ENCODE measurements at places on chromosomes 13 and 19.

DNA sequence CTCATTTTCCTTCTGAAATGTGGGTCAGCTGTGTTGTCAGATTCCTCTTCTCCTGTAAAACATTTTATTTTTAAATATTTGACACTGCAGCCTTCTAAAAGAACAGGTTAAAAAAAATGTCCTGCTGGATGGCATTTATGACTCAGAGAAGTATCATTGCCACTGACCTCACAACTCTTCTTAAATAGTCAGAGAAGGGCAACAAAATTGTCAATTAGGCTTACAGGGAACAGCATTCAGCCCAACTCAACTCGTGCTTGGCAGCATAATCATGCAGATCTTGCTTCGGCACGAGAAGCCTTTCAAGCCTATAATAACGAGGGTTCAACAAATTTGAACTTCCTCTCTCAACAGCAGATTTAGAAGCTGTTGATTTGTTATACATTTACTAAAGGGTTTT lies 296.7 kb upstream of the DACH1 start:
- no peak for DNase-seq

DNA sequence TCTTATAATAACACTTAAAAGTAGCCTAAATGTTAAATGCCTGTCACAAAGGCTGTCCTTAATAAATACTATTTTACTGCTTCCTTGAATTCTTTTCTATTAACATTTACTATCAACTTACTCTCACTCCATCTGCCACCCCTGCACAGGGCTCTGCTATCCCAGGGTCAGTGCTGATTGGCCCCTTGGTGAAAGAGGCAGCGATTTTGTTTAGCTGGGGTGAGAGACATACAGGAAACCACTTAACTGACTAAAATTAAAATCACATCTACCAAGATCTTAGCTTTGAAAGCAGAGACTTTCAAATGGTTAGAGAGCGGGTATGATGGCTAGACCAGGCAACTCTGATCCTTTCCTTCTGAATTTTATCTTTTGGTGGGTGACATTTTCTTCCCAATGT lies 149.9 kb upstream of the HTR2A start:
- DNase-seq = no peak

DNA sequence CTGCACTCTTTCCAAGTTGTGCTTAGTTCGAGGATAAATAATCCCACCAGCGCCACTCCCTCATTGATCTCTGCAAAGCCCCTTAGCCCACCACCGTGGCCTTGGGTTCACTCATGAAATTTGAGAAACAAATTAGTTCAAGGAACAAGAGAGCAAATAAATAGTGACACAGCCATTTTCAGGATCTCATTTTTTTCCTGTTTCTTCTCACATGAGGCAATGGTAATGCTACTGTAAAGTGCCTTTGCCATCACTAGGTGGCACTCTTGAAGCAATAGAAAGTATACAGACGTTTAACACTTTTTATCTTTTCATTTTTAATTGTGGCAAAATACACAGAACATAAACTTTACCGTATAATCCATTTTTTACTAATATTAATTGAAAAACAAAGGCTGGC lies 76.8 kb upstream of the ZNF835 start:
- DNase-seq = peak; percentile 44

DNA sequence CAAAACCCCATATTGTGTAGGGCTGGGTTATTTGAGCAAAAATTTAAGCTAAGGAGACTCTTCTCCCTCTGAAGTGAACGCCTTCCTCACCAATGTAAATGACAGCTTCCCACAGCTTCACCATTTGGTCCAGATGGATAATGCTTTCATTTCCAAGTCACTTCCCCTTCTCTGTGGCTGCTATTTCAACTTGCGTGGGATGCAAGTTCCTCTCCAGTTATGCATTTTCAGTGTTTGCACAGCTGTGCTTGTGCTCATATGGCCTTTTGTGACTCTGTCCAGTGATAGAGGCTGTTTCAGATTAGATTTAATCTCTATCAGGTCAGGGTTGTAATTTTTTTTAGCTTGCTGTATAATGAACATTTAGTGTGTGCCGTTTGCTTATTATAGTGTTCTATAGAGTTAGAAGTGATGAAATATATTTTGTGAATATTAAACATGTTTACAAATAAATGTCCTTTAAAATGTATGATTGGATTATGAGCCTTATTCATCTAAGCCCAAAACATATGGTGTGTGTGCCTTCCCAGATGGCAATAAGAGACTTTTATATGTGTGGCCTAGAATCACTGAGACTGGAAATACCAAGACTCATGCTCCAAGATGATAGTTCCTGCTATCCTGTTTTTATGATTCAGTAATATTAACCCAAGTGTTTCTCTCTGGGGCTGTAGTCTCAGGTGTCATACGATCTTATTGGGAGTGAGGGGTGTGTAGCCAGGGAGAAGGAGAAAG lies 86.6 kb downstream of the TNFRSF19 start:
- peak; percentile 55 for DNase-seq

DNA sequence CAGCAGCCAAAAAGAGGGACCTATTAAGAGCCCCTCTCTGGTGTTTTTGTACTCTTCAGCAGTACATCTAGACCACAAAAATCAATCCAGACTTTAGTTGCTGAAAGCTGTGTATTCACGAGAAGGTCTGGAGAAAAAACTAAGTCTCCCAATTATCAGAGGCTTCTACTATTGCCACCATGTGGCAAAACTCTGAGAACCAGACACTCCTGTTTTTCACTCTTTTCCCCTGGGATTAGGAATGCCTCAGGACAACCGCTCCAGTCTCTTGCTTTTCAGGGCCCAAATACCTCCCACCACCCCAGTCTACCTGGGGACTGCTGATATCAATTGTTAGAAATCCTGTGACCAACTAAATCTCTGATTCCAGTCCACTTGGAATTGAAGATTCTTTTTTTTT lies 30.1 kb upstream of the OBI1 start:
- no peak for DNase-seq

All from left hindlimb (tissue), 1 donor.